ENCODE measurements at places on chromosomes 5 and 9. TPM values are rescaled to one million over a fixed set of nuclear protein-coding genes. Genes with fewer than 3 reads are reported as not detected.

SSBP2 gene
- total RNA-seq, result 14.7 TPM

PCDHGB5 gene
- total RNA-seq, result 30.9 TPM

DMRT2 gene
- total RNA-seq, result 1.7 TPM

PCDHGA6 gene
- total RNA-seq, result 4.2 TPM

ENG gene
- 31.6 TPM for total RNA-seq

SLC1A3 gene
- 14.3 TPM for total RNA-seq

FOXD4L3 gene
- not detected for total RNA-seq

CDC25C gene
- total RNA-seq, result 0.30 TPM

PCDHA1 gene
- total RNA-seq, result 0.09 TPM

NR6A1 gene
- under 0.01 TPM for total RNA-seq

IL31RA gene
- 1.5 TPM for total RNA-seq

CCDC192 gene
- not detected for total RNA-seq

LECT2 gene
- total RNA-seq, result not detected

UBAP2 gene
- total RNA-seq, result 22.1 TPM

PCDHB14 gene
- 1.5 TPM for total RNA-seq

Data from smooth muscle cell of the umbilical artery (primary cell).